ENCODE measurements at places on chromosomes 7 and 10. TPM values are rescaled to one million over a fixed set of nuclear protein-coding genes. Genes with fewer than 3 reads are reported as not detected.

ZNF485 gene
- total RNA-seq = 3.0 TPM

CYREN gene
- total RNA-seq = 35.4 TPM

GRB10 gene
- total RNA-seq = 60.1 TPM

FRAT1 gene
- total RNA-seq = 2.7 TPM

CAMK2B gene
- not detected for total RNA-seq

FAM200A gene
- 6.9 TPM for total RNA-seq

SPDYE5 gene
- total RNA-seq = 0.12 TPM

ELN gene
- total RNA-seq = 0.89 TPM

OGDHL gene
- total RNA-seq = 0.37 TPM

ZNF425 gene
- total RNA-seq = 1.9 TPM

PDE6C gene
- not detected for total RNA-seq

VSTM4 gene
- 1.1 TPM for total RNA-seq

SPDYE9 gene
- total RNA-seq = not detected

All from uterine smooth muscle cell (primary cell).